ENCODE measurements at places on chromosomes 5 and 9. TPM values are rescaled to one million over a fixed set of nuclear protein-coding genes. Genes with fewer than 3 reads are reported as not detected.

PCDHGA3 gene
- 0.26 TPM for polyA plus RNA-seq

PHF24 gene
- 1.8 TPM for polyA plus RNA-seq

MRNIP gene
- 121 TPM for polyA plus RNA-seq

IL9 gene
- polyA plus RNA-seq: not detected

GRIN1 gene
- 0.68 TPM for polyA plus RNA-seq

SPINK4 gene
- polyA plus RNA-seq: not detected

NME5 gene
- 17.0 TPM for polyA plus RNA-seq

UBE2D2 gene
- polyA plus RNA-seq: 118 TPM

FOXI1 gene
- not detected for polyA plus RNA-seq

CDH6 gene
- 2.1 TPM for polyA plus RNA-seq

STPG3 gene
- not detected for polyA plus RNA-seq

TEX48 gene
- polyA plus RNA-seq: not detected

NTNG2 gene
- polyA plus RNA-seq: 0.26 TPM

EIF4EBP3 gene
- polyA plus RNA-seq: not detected

SMIM27 gene
- polyA plus RNA-seq: 15.6 TPM

HSPA9 gene
- polyA plus RNA-seq: 280 TPM

NIM1K gene
- polyA plus RNA-seq: 7.4 TPM

LMX1B gene
- not detected for polyA plus RNA-seq

NMUR2 gene
- polyA plus RNA-seq: not detected

GRXCR2 gene
- polyA plus RNA-seq: 0.36 TPM

IFNK gene
- polyA plus RNA-seq: not detected

TSLP gene
- not detected for polyA plus RNA-seq

ADAMTSL1 gene
- polyA plus RNA-seq: 1.1 TPM

SIT1 gene
- not detected for polyA plus RNA-seq

NUTM2G gene
- 0.18 TPM for polyA plus RNA-seq

FUT7 gene
- polyA plus RNA-seq: 0.69 TPM

LRRTM2 gene
- 6.1 TPM for polyA plus RNA-seq

CD14 gene
- 1.5 TPM for polyA plus RNA-seq

GPBP1 gene
- polyA plus RNA-seq: 122 TPM

CD74 gene
- not detected for polyA plus RNA-seq

TMEM171 gene
- polyA plus RNA-seq: not detected

DELE1 gene
- 49.6 TPM for polyA plus RNA-seq

SLC6A19 gene
- not detected for polyA plus RNA-seq

GABBR2 gene
- 8.7 TPM for polyA plus RNA-seq

CD274 gene
- polyA plus RNA-seq: 0.16 TPM

NCS1 gene
- 73.3 TPM for polyA plus RNA-seq

MELK gene
- polyA plus RNA-seq: 1.8 TPM
